ENCODE measurements at places on chromosomes 16 and 17. TPM values are rescaled to one million over a fixed set of nuclear protein-coding genes. Genes with fewer than 3 reads are reported as not detected.

DNA sequence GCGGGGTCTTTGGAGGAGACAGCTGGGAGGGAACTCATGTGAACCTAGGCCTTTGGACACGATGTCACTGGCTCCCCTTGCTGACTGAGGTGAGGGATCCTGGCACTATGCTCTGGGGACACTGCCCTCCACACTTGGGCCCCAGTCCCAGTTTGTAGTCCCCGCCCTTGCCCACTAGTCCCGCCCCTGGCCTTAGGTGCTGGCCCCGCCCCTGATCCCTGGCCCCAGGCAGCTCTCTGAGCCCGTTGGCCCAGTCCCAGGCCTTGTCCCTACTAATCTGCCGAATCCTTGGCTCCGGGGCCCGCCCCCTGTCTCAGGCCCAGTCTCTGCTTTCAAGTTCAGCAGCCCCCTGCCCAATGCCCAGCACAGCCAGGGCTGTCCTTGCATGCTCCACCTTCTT is 61.0 kb downstream of the SMPD3 start:
- no peak for DNase-seq

GRCh38 chr17:56595831-56596690 is 2.6 kb downstream of the NOG start:
- DNase-seq, result no peak

GRCh38 chr17:40355123-40355803 is 9.3 kb downstream of the GJD3 start:
- peak; percentile 77 for DNase-seq

DNA sequence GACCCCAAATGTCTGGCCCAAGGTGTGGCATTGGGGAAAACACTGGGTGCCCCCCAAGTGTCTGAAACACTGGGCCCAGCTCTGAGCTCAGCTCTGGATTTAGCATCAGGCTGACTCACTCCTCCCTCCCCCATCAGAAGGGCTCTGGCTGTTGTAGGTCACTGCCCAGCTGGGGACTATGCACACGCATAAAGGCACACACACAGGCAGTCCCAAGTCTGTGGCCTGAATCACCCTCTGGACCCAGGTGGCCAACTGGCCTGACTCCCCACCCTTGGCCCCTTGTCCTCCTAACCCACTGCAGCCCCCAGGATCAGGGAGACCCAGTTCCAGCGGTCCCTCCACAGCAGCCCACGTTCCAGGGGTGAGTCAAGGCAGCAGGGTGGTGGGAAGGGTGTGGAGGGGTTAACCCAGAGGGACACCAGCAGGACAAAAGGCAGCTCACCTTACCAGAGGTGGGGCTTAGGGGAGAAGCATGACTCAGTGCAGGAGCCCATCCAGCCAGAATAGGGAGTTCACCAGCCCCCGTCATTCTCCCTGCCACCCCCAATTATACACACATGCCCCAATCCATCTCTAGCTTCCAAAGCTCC is 47.0 kb downstream of the MYO18A start:
- DNase-seq, result no peak

Gene TM4SF5
- polyA plus RNA-seq, result not detected

Gene P3H4
- 9.8 TPM for polyA plus RNA-seq

DNA sequence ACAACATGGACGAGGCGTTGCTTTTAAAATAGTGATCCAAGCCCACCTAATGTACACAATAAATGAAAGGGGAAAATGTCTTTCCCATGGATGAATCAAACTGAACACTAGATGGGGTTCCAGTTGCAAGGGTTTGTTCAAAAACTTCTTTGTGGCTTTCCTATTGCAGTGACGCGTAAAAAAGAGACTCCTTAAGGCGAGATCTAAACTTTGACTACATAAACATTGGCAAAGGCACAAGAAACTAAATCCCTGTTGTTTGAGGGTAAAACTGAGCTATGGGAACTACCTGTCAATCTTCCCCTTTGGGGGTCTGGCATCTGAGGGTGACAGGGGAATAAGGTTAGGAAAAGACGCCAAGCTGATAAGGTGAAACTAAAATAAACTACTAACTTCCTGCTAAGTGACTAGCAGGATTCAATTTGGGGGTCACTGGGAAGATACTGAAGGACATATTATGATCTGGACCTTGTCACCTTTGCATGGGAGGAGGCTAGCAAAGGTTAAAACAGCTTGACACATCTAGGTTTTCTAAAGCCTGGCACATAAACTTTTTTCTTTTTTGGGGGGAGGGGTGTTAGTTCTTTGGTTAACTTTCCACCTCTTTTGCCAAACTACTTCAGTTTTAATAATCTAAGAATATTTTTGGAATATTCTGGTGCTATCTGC is 4.7 kb downstream of the SALL1 start:
- no peak for DNase-seq

Gene PITPNM3
- not detected for polyA plus RNA-seq

GRCh38 chr17:76378548-76379274 is 5.7 kb upstream of the SPHK1 start:
- no peak for DNase-seq

Gene ABI3
- 149 TPM for polyA plus RNA-seq

Gene SLC16A11
- polyA plus RNA-seq, result 3.9 TPM
